HS-27A (cell line): ENCODE measurements at places on chromosomes 11 and 22.

- DNase-seq = no peak
These were observed 825.7 kb downstream of the FAM181B start for GRCh38 chr11:81907996-81908395.

- no peak for DNase-seq
These were observed 36.9 kb downstream of the CNTF start for GRCh38 chr11:58659404-58659803.

DNA sequence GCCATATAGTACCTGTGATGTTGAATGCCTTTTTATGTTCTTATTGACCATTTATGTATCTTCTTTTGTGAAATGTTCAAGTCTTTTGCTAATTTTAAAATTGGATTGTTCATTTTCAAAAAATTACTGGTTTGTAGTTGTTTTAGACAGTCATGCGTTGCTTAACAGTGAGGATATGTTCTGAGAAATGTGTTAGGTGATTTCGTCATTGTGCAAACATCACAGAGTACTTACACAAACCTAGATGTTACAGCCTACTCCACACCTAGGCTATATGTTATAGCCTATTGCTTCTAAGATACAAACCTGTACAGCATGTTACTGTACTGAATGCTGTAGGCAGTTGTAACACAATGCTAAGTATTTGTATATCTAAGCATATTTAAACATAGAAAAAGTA is 32.5 kb downstream of the PDE3B start:
- DNase-seq = no peak

DNA sequence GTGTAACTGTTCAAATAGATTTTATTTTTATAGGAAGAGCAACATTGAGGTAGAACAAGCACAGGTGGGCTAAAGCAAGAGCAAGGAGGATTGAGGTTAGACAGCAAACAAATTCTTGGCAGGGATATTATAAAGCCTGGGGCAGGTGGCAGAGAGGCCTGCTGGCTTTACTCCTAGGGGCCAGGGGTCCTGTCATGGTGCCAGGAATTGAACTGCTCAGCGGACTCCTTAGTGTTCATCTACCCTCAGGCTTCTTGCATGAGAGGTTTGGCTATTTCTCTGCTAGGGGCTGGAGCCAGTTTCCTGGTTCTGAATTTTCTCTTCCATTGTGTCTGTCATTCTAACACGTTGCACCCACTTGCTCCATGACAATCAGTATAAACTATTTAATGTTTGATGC is 217.2 kb upstream of the NCAM1 start:
- DNase-seq = no peak

- DNase-seq = peak; percentile 74
These were observed 743 bp downstream of the USP47 start for GRCh38 chr11:11842421-11843008.

GRCh38 chr11:69444381-69445130 is 36.9 kb upstream of the LINC01488 start:
- no peak for DNase-seq

DNA sequence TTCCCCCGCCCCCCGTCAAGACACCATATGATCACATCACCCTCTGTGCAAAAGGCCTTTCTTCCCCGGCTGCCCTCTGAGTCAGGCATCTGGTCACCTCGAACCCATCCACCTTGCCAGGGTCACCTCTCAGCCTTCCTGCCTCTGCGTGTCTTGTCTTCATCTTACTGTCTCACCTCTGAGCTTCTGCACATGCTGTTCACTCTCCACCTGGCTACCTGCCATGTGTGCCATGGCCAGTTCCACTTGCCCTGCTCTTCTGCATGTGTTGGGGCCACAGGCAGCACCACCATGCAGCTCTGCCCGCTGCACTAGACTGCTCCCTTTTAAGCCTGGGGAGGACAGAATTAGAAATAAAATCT is 9.8 kb downstream of the ZNF74 start:
- no peak for DNase-seq

- DNase-seq = no peak
These were observed 26.7 kb downstream of the AMPD3 start for GRCh38 chr11:10481560-10482349.

- no peak for DNase-seq
These were observed 18.7 kb upstream of the JHY start for GRCh38 chr11:122863704-122864326.

- no peak for DNase-seq
These were observed 65.6 kb downstream of the PPFIBP2 start for GRCh38 chr11:7579361-7579791.

DNA sequence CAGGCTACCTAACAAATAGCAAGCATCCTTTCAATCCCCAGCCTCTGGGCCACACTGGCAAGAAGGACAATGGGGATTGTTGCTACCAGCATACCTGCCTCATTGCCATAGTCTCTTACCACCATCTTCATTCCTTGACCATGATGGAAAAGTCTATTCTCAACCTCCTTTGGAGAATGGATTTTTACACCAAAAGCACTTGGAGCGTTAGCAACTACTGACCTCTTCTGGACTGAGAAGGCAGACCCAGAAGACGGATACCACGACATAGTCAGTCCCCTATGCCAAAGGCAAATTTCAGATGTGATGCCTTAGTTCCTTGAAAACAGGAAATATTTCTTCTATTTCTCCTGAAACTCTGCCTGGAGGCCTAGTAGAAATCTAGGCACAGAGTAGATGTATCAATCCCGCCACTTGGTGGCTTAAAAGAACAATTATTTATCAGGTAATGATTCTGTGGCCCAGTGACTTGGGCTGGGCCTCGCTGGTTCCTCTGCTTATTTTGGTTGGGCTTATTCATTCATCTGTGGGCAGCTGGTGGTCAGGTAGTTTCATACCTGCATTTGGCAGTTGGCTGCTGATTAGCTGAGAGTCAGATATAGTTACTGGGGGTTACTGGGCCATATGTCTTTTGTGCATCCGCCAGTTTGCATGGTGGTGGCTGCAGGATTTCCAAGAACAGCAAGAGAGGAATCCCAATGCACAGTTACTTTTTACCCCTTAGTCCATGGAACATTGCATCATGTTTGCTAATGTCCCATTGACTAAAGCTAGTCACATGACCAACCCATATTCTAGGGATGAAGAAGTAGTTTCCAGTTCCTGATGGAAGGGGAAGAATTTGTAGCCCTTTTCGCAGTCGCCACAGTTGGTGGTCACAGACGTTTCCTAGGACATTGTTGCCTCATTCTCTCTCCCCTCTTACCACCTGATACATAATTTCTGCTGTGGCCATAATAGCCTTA is 75.2 kb downstream of the DHCR7 start:
- DNase-seq = peak; percentile 7

DNA sequence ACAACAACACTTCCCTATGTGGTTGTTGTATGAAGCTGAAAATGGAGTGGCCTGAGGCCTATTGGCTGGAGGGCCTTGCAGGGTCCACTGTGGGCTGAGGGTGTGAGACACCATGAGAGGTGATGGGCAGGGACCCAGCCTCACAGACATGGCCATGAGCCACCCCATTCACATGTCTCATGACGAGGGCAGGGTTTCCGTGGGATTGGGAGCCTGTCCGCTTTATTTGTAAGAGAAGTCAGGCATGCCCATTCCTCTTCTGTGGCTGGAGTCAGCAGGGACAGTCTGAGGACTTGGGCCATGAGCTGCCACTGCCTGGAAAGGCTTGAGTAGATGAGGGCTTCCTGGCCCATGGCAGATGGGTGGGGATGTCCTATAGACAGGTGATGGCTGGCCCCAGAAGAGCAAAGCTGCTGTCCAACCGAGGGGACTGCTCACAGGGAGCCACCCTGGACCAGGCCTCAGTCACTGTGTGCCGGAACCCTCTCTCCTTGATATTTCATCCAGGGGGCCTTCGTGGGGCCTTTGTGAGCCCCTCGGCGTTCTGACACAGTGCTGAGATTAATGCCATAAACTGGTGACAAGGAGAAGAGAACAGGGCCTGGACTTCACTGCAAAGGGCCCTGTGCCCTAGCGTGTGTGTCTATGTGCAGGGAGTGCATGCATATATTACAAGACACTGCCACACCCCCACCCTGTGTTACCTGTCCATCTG is 971.9 kb downstream of the BRD1 start:
- DNase-seq = no peak

DNA sequence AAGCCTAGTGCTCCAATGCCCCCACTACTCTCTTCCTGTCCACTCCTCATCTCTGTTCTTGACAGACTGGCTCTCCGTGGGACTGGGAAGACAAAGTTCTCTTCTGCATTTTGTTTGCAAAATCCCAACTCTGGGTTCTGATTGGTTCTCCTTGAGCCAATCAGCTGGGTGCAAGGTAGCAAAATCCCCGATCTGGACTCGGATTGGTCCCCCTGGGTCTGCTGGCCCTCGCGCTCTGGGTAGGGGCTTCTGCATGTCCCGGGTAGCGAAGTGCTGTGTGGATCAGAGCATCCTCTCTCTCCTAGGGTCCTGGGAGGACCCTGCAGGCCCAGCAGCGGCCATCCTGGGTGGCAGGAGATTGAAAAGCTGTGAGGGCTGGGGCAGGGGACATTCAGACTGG is 22.3 kb upstream of the A4GALT start:
- DNase-seq = no peak

DNA sequence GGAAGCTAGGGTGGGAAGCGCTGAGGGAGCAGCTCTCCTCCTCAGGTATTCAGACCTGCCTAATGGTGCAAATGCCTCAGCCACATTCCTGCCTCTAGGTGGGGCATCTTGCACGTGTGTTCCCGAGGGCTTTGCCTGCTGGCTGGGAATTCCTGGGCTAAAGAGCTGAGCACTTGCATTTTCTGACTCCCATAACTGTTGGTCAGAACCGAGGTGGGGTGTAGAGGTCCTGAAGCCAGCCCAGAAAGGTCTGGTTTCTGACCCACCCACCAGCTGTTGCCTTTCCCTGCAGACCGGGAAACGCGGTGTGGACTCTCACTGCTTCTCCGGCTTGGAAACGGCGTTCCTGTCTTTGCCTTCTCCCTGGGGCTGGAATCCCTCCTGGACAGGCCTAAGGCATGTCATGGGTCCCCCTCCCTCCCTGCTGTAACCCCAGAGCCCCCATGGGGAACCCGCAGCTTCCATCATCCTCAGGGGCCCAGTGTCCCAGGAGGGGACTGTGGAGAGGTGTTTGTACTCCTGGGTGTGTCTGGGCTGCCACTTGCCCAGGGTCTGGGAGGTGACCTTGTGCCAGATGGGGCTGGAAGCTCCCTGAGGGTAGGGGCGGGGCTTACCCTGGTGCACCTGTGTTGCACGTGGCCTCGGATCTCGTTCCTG is 24.0 kb upstream of the SMIM38 start:
- peak; percentile 60 for DNase-seq

- no peak for DNase-seq
These were observed 256.9 kb downstream of the KIRREL3 start for GRCh38 chr11:126743628-126744027.

DNA sequence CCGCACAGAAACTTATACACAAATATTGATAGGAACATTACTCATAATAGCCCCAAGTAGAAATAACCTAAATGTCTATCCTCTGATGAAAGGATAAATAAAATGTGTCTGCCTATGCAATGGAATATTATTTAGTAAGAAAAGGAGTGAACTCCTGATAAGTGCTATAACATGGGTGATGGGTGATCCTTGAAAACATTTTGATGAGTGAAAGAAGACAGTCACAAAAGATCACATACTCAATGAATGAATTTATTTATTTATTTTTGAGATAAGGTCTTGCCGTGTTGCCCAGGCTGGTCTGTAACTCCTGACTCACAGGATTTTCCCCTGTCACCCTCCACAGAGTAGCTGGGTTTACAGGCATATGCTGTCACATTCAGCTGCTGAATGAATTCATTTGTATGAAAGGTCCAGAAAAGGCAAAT is 17.3 kb downstream of the RNF121 start:
- DNase-seq = peak; percentile 56
